ENCODE measurements at places on chromosomes 7 and 10. TPM values are rescaled to one million over a fixed set of nuclear protein-coding genes. Genes with fewer than 3 reads are reported as not detected.
A peak's percentile ranks its signal among the peaks of the same experiment; 100 is the strongest.

DNA sequence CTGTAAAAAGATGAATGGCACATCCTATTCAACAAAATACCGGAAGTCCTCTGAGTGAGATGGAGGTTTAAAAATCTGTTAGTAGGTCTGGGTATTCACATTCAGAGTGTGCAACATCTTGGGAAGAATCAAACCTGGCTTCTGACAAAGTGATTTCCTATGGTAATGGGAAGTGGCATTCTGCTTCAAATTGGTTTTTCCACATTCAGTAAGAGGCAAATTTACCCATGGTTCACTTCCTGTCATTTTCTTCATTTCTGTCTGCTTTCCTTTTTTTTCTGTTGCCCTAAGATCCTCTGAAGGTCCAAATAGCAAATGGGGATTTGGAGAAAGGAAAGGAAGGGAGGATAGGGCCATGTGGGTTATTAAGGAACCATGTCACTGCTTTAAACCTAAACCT, 218.3 kb downstream of the DOCK4 start:
- H3K4me3 ChIP-seq = no peak overlapping the region
- no peak overlapping the region for H3K27ac ChIP-seq
- no peaks in the 10 kb centered on the region for H3K4me1 ChIP-seq
- H3K27me3 ChIP-seq = no peaks in the 10 kb centered on the region
- DNase-seq = no peak
- no peaks in the 10 kb centered on the region for H3K36me3 ChIP-seq

DNA sequence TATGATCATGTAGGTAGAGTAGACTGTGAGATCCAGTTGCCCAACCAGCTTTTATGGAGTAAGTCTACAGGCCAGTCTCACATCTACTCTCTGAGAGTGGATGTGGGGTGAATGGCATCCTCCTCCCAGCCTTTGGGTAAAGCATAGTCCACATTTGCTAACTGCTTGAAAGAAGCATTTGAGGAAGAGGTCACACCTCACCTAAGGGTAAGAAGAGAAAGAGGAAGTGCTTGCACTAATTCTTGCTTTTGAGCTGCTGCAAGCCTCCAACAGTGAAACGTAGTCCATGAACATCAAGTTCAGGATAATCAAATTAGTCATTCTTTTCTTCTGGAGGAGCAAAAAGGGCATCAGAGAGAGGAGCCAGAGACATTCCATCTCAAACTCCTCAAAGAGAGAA, 93.9 kb upstream of the AGR3 start:
- H3K27me3 ChIP-seq = peaks cover 4% of the 10 kb centered on the region
- no peak overlapping the region for H3K27ac ChIP-seq
- DNase-seq = no peak
- H3K4me3 ChIP-seq = no peak overlapping the region

- no peak overlapping the region for H3K4me3 ChIP-seq
- no peaks in the 10 kb centered on the region for H3K27me3 ChIP-seq
- DNase-seq = no peak
- no peak overlapping the region for H3K27ac ChIP-seq
- H3K36me3 ChIP-seq = no peaks in the 10 kb centered on the region
Observed at GRCh38 chr7:465710-466400, 53.8 kb downstream of the PDGFA start.

KMT2E gene
- 62.4 TPM for total RNA-seq

DNA sequence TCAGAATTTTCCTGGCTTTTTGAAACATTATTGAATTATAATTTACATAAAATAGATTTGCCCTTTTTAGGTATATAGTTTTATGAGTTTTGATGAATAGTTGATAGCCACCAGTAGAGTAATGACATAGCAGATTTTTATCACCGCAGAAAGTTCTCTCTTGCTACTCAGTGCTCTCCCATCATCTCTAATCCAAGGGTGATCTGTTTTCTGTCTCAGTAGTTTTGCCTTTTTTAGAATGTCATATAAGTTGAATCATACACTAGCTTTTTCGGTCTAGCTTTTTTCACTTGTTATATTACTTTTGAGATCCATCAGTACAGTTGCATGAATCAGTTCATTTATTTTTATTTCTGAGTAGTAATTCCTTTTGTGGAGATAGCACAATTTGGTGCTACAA, 17.9 kb downstream of the RSBN1L start:
- H3K4me1 ChIP-seq = peaks cover 45% of the 10 kb centered on the region
- no peaks in the 10 kb centered on the region for H3K27me3 ChIP-seq
- no peak overlapping the region for H3K4me3 ChIP-seq
- H3K27ac ChIP-seq = no peak overlapping the region
- peaks cover 46% of the 10 kb centered on the region for H3K36me3 ChIP-seq

- no peak overlapping the region for H3K27ac ChIP-seq
- no peaks in the 10 kb centered on the region for H3K4me1 ChIP-seq
- H3K36me3 ChIP-seq = no peaks in the 10 kb centered on the region
- no peak overlapping the region for H3K4me3 ChIP-seq
Observed at GRCh38 chr7:115968171-115968570, 62.4 kb downstream of the TFEC start.

DNA sequence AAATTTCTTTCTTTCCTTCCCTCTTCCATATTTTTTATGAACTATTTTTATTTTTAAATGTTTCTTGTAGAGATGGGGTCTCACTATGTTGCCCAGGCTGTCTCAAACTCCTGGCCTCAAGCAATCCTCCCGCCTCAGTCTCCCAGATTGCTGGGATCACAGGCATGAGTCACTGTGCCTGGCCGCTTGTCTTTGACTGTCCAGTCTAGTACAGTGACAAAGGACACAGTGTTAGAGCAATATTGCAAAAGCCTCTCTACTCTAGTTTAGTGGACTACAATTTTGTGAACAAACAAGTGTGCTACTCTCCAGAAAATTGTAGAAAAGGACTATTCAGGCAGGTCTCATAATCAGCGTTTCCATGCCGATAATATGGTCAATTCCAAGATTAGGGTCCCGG, 11.0 kb downstream of the CPA4 start:
- H3K4me1 ChIP-seq = no peaks in the 10 kb centered on the region
- no peak overlapping the region for H3K4me3 ChIP-seq
- no peaks in the 10 kb centered on the region for H3K36me3 ChIP-seq
- no peaks in the 10 kb centered on the region for H3K27me3 ChIP-seq

COL1A2 gene
- total RNA-seq = 0.30 TPM

NPC1L1 gene
- total RNA-seq = not detected

- H3K27me3 ChIP-seq = peaks cover 11% of the 10 kb centered on the region
- H3K36me3 ChIP-seq = no peaks in the 10 kb centered on the region
- H3K27ac ChIP-seq = peak overlapping the region; percentile 64
- peak; percentile 82 for DNase-seq
Observed at GRCh38 chr10:5629303-5630111, 36.9 kb downstream of the ASB13 start.

GRCh38 chr7:105339404-105340323, 49.1 kb downstream of the SRPK2 start:
- no peak overlapping the region for H3K27ac ChIP-seq
- no peaks in the 10 kb centered on the region for H3K27me3 ChIP-seq
- DNase-seq = no peak
- H3K36me3 ChIP-seq = peaks cover 1% of the 10 kb centered on the region

KNDC1 gene
- total RNA-seq = not detected

GRCh38 chr7:130299866-130300265, 6.9 kb downstream of the CPA4 start:
- DNase-seq = no peak
- no peaks in the 10 kb centered on the region for H3K27me3 ChIP-seq
- H3K27ac ChIP-seq = no peak overlapping the region
- no peaks in the 10 kb centered on the region for H3K4me1 ChIP-seq
- H3K36me3 ChIP-seq = no peaks in the 10 kb centered on the region
- no peak overlapping the region for H3K4me3 ChIP-seq

PTF1A gene
- not detected for total RNA-seq

DNA sequence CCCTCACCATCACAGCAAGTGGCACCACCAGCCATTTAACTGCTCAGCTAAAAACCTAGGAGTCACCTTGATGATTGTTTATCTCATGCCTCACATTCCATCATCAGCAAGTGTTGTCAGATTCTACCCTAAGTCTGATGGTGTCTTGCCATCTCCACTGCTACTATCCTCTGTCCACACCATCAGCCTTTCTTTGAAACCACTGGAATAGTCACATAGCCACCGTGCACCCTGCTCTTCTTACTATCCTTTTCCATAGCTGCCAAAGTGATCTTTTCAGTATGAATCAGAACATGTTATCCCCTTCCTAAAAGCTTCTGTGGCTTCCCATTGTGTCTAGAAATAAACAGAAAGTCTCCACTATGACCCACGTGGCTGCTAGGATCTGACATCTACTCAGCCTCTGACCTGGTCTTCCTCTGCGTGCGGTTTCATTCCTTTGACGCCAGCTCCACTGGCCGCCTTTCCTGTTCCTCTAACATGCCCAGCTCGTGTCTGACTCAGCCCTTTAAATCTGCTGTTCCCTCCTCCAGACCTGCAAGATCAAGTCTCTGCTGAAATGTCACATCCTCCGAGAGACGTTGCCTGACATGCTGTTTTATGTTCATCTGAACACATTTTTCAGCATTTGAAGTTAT, 16.5 kb upstream of the CHN2 start:
- H3K4me3 ChIP-seq = no peak overlapping the region
- peak; percentile 10 for DNase-seq
- H3K27me3 ChIP-seq = peaks cover 14% of the 10 kb centered on the region
- H3K27ac ChIP-seq = no peak overlapping the region
- peaks cover 5% of the 10 kb centered on the region for H3K4me1 ChIP-seq

- DNase-seq = no peak
- H3K27me3 ChIP-seq = peaks cover 11% of the 10 kb centered on the region
- no peaks in the 10 kb centered on the region for H3K4me1 ChIP-seq
- H3K4me3 ChIP-seq = no peak overlapping the region
Observed at GRCh38 chr10:125094806-125095205, 65.6 kb downstream of the CTBP2 start.

GRCh38 chr7:149610441-149611011, 112.9 kb upstream of the ZNF746 start:
- peaks cover 10% of the 10 kb centered on the region for H3K4me1 ChIP-seq
- H3K36me3 ChIP-seq = peaks cover 53% of the 10 kb centered on the region
- DNase-seq = no peak
- H3K27ac ChIP-seq = no peak overlapping the region
- H3K4me3 ChIP-seq = no peak overlapping the region

DNA sequence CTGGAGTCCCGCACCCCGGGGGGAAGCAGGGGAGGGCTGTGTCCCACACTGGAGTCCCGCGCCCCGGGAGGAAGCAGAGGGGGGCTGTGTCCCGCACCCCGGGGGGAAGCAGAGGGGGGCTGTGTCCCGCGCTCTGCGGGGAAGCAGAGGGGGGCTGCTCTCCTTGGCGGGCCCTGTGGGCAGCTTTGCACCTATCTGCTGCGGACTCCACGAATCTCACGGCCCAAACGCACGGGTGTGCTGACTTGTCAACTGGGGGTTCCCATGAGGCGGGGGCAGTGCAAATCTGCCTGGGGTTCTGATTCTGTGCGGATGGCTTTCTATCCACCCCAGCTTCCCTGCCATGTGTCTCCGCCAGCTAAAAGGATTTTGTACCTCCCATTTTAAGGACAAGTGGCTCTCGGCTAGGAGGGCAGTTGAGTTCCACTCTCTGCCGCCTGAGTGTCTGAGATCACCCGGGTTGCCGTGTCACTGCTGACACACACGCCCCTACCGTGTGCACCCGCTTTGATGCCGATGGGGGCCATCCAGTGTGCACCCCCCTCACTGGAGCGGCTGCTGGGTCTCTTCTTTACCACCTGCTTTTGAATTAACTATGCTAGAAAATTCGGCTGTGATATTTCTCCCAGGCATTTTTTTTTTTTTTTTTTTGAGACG, 20.5 kb downstream of the GPER1 start:
- no peak overlapping the region for H3K4me3 ChIP-seq
- DNase-seq = no peak
- no peaks in the 10 kb centered on the region for H3K27me3 ChIP-seq
- H3K27ac ChIP-seq = no peak overlapping the region

PPRC1 gene
- total RNA-seq = 104 TPM

DNA sequence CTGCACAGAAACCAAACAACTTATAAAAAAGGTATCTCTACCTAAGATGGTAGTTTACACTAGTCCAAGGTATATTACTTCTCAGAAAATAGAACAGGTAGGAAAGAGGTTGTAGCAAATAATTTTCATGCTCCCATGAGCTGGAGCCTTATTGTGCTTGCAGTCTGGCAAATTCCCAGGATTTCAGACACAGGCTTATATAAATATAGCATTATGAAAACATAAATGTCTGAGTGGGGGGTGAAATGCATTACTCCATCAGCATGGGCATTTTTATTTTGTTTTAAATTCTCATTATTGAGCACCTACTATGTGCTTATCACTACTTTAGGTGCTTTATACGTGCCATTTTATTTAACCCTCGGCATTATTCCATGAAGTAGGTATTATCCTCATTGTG, 83.0 kb upstream of the PHYHIPL start:
- DNase-seq = no peak
- H3K4me3 ChIP-seq = no peak overlapping the region
- no peaks in the 10 kb centered on the region for H3K36me3 ChIP-seq
- no peak overlapping the region for H3K27ac ChIP-seq
- no peaks in the 10 kb centered on the region for H3K27me3 ChIP-seq

- no peaks in the 10 kb centered on the region for H3K36me3 ChIP-seq
- H3K27me3 ChIP-seq = no peaks in the 10 kb centered on the region
- peaks cover 18% of the 10 kb centered on the region for H3K4me1 ChIP-seq
- H3K4me3 ChIP-seq = peak overlapping the region; percentile 20
Observed at GRCh38 chr10:77873536-77874380, 52.8 kb downstream of the DLG5 start.

- DNase-seq = no peak
- peaks cover 10% of the 10 kb centered on the region for H3K36me3 ChIP-seq
- H3K4me3 ChIP-seq = no peak overlapping the region
- no peak overlapping the region for H3K27ac ChIP-seq
- no peaks in the 10 kb centered on the region for H3K27me3 ChIP-seq
Observed at GRCh38 chr10:28171468-28172222, 131.2 kb downstream of the MPP7 start.

SORBS1 gene
- 0.64 TPM for total RNA-seq

DNA sequence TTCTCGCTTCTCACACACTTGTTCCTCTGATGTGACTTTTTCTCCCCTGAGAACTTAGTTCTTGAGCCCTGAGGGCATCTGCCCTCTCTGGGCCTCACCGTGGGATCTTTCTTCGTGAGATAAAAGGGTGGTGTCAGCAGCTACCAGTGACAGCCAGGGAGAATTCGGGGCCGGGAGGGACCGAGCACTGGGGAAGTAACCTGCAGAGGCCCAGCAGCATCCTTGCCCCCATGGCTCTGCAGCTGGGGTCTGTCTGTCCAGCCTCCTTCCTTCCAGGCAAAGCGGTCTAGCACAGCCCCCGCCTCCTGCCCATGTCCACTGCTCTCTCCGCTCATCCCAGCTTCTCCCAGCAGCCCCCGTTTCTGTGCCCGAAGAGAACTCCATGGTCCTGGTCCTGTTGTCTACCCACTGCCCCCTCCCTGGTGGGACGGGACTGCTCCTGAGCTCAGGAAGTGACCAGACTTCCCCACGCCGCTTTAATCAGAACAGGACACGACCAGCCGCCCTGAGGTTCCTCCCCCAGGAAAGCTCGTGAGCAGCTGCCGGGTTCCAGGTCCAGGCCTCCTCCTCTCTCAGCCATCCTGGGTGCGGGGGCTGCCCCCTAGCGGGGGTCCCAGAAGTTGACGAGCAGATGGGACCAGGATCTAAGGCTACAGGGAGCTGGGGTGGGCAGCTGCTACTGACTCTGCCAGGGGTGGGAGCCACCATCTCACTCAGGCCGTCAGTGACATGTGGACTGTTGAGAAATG, 187.5 kb downstream of the WDR37 start:
- H3K27ac ChIP-seq = no peak overlapping the region
- no peak for DNase-seq
- no peaks in the 10 kb centered on the region for H3K36me3 ChIP-seq
- H3K4me3 ChIP-seq = no peak overlapping the region

Data from activated naive CD8-positive, alpha-beta T cell treated with anti-CD3 and anti-CD28 coated beads for 36 hours (primary cell).